ENCODE measurements at places on chromosomes 16 and 17.

DNA sequence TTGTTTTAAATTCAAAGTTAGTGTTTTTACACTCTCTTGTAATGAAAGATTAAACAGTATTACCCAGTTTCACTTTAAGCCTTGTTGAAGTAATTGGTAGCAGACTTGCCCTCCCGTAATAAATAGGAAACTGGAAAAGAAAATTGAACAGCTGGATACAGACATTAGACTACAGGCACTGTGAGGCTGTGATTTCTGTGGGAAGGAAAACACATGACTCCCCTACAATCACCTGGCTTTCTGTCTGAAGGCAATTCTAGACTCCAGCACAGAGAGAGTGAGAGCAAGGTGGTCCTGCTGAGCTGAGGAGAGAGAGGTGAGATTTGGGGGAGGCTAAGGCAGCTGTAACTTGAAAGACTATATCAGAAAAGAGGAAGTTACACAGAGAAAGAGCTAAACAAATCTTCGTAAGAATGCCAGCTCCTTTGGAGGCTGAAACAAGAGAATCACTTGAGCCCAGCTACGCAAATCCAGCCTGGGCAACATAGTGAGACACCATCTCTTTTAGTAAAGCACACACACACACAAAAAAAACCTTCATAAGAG is 57.8 kb upstream of the CDYL2 start:
- no peak for DNase-seq

GRCh38 chr17:1488826-1489270 is 3.6 kb downstream of the MYO1C start:
- no peak for DNase-seq

GRCh38 chr16:67145746-67146145 is 5.1 kb downstream of the B3GNT9 start:
- no peak for DNase-seq

GRCh38 chr17:50613007-50613992 is 21.4 kb upstream of the ABCC3 start:
- no peak for DNase-seq

DNA sequence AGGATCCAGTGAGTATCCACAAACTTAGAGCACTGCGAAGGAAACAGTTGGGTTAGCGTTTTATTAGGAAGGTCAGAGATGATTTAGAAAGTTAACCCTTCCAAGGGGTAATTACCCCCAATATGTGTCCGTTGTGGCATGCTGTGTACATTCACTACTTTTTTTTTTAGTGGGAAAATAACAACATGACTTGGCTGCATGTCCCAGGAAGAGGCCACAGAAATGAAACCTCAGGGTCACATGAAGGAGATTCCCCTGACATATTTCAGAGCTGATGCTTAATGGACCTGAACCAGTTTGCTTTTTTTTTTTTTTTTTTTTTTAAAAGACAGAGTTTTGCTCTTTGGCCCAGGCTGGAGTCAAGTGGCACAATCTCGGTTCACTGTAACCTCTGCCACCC is 167.5 kb downstream of the PRKCA start:
- DNase-seq = no peak

DNA sequence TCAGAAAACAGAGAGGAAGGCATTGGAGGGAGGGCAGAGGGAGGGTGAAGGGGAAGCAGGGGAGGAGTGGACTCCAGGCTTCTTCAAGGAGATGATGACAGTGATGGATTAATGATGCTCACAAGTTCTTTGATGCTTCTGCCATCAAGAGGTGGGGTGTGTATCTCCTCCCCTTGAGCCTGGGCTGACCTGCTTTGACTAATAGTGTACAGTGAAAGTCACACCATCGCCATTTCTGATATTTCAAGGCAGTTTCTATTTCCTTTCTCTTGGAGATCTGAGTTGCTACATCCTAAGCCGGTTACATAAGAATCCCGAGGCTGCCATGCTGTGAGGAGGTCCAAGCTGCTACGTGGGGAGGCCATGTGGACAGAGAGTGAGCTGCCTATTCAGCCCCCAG is 312.5 kb downstream of the MAF start:
- no peak for DNase-seq

GRCh38 chr16:87447323-87447722 is 45.5 kb downstream of the ZCCHC14 start:
- no peak for DNase-seq

DNA sequence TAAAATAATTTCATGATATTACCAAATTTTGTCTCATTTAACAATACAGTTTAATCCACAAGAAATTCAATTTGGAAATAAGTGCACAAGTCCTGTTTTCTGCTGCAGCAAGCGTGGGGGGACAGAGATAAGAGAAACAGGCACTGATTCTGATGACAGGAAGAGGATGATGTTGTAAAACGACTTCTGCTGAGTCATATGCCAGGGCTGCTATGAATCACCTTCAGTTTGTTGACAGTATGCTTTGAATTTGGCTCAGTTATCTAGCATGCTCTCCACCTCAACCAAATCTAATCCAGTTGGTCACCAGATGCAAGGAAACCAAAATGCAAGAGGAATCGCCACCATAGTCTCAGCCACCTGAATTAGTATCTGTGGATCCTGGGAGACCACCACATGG is 244.1 kb upstream of the MON1B start:
- peak; percentile 84 for DNase-seq

DNA sequence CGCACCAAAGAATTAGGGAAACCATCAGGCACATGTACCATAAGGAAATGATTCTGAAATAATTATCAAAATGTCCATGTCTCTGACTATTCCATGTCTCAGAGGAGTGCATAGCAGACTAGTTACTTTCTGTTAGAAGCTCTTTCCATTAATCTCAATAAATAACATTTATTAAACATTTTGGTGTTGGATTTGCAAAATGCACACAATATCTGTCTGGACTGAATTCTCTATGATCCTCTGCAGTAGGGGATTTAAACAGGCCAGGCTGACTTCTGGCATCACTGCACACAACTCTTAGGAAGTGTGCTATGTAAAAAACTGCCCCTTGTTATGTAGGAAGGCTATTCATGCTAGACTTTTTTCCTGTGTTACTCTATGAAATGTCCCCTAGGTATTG is 283.3 kb upstream of the CDH5 start:
- DNase-seq = no peak

DNA sequence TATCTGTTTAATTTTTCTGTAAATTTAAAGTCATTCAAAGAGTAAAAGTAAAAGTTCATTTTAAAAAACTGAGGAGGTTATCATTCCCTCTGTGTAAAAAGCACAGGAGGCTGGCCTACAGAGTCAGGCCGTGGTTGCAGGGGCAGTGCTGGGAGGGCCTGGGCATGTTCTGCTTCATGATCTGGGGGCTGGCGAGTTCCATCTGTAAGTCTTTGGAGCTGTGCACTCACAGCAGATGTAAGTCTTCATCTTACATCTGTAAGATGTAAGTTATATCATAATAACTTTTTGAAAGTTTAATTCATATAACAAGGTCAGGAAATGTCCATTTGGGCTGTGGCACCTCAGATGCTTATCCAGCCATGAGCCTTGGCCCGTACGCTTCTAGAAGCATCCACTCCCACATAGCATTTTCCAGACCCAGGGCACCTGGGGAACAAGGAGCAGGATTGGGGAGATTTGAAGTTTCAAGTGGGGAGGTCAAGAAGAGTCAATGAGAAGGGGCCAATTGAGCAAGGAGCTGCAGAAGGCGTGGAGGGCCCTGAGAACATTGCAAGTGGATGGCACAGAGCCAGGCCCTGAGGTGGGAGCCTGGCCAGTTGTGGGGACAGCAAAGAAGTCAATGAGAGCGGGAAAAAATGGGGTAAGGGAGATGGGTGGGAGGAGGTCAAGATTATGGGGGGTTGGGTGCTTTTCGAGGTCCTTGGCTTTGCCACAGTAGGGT is 54.1 kb downstream of the TNFRSF13B start:
- no peak for DNase-seq

DNA sequence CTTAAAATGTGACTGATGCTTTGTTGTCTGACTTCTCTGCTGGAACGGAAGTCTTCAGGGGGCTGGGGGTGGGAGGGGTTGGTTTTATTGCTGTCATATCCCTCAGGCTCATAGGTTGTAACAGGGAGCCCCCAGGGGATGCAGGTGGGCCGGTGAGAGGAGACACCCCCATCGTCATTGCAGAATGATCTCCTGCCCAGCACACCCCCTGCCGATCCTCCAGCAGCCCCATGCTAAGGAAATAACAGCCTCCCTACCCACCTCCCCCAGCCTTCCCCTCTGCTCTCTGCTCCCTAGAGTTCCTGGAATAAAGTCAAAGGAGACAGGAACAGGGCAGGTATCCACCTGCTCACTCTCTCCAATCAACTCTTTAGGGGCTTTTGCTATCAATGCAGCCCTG is 270.1 kb upstream of the TNRC6C start:
- DNase-seq = no peak

DNA sequence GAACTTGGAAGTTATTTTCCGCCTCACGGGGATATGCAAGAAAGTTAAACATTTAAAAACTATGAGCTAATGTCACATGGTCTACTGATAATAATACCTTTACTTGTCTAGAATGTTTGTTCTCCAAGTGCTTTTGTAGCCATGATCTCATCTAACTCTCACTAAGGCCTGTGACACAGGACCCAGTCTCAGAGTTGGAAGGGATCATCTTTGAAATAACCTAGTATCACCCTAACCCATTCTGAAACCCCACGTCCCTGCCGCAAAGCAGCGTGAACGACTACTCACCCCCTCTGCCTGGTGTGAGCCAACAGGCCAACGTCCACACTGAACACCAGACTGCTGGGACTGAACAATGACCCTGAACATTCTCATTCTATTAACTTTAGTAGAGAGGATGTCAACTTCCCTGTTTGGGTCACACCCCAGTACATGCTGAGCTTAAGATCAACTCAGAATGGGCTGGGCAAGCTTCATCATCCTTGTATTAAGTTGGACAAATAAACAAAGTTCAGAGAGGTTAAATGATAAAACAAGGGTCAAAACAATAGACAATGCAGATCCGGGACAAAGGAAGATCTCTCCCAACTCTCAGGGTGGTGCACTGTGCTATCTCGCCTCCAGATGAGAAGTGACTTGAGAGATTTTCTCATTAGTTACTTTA is 54.8 kb upstream of the BCAR1 start:
- DNase-seq = peak; percentile 54

GRCh38 chr16:66372078-66372897 is 5.8 kb downstream of the CDH5 start:
- no peak for DNase-seq

DNA sequence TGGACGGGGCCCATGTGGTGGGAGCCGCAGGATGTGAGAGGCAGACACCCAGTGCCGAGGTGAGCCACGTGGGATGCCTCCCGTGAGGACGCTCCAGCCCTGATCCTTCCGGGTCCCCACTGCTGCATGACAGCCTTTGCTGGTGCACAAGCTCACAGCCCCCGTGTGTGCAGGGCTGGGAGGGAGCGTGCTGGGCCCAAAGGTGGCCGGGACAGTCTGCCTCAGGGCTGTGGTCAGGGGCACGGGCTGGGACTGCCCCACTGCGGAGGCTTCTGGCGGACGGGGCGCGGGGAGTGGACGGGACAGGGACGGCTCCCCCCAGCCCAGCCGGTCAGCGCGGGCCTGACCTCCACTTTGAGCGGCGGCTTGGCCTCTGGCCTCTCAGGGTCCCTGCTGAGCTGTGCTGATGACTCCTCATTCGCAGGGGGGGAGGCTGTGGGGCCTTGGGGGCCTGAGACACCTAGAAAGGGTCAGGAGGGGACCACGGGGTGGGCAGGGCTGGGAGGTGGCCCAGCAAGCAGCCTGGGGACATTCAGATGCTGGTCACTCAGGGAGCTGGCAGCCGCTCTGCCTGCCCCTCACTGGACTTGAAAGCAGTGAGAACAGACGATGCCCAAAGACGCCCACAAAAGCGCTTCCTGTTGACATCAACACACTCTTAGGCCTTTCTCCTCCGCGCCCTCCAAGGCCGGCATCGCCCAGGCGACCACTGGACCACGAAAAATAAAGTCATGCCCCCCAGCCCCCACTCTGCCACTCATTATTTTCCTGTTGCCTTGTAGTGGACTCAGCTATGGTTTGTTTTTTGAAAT is 9.3 kb upstream of the METRNL start:
- DNase-seq = no peak

DNA sequence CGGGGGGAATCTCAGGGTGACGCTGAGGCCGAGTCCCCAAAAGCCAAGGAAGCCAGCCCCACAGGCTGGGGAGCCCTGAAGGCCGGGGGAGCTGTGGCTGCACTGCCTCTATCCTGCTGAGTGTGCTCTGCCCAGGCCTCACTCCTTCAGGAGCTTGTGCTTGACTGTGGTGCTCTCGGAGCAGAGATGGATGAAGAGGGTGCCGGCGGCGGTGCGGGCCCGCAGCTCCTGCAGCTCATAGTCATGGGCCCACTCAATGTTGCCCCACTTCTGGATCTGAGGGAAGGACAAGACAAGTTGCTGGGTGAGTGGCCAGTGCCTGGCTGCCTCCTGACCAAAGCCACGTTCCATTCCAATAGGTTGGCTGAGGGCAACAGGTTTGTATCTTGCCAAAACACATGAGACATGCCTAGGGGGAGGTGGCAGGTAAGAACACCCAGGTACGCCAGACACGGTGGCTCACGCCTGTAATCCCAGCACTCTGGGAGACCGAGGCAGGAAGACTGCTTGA is 20.5 kb downstream of the ATPAF2 start:
- DNase-seq = no peak

GRCh38 chr16:50573947-50574744 is 25.9 kb downstream of the NKD1 start:
- DNase-seq = no peak

DNA sequence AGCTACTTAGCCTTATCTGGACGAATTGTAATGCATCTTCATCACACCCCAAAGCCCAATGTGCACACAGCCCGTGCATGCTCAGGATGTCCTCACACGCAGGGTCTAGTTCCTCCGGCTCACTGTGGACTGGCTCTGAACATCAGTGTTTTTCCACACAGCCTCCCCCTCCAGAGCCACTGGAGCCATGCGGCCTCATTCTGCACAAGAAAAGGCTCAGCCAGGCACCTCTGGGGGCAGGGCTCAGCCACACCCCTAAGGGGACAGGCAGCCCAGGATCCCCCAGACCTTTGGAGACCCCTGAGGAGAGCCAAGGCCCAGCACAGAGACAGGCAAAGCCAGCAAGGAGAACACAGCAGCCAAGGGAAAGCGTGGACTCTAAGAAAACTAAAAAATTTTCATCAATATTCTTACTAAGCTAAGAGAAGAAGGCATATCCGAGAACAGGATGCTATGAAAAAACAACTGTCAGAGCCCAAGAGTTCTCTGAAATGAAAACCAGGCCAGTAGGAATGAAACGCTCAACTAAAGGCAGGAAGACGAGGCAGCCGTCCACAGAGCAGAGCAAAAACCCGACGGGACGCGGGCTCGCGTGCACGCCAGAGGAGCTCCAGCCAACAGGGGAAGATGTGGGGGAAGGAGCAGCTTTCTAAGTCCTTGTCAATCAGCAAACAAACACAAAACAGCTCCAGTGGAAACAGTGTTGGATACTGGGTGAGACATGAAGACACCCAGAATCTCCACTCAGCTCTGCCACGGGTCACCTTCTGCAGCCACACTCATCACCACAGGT is 34.5 kb downstream of the MAP1LC3B start:
- DNase-seq = no peak

All from A549 (cell line).